ENCODE measurements at places on chromosomes 13 and 19. TPM values are rescaled to one million over a fixed set of nuclear protein-coding genes. Genes with fewer than 3 reads are reported as not detected.

- DNase-seq, result peak; percentile 94
Measured at GRCh38 chr19:4328243-4328990, 10.2 kb downstream of the STAP2 start.

GRCh38 chr19:4327877-4328242 is 10.8 kb downstream of the STAP2 start:
- DNase-seq, result no peak

DNA sequence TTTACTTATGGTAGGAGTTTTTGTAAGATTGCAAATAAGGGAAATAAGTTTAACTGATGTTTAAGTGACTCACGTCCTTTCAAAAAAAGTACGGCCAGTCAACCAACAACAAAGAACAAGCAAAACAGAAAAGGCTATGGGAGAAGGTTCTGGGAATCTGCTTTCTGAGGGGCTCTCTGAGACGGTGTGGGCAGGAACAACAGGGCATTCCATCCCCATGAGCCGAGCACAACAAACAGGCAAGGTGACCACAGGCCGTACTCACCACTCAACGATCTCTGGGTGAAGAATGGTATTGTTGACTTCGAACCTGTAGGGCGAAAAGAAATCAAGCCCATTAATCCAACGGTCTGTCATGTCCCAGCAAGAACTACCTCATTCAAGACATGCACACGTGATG is 43.8 kb downstream of the PEPD start:
- DNase-seq, result no peak

- DNase-seq, result no peak
Measured at GRCh38 chr19:3693025-3693925, 7.0 kb downstream of the PIP5K1C start.

- no peak for DNase-seq
Measured at GRCh38 chr19:35513628-35514281, at the start of gene DMKN. DMKN (minus strand) TSS chr19:35513649; CDS start chr19:35513475, 174 bp downstream.

KCNK6 gene
- total RNA-seq, result 10.1 TPM

CEACAM16 gene
- total RNA-seq, result not detected

PALM gene
- 1.0 TPM for total RNA-seq

GRCh38 chr13:77537289-77537919 is 1.9 kb downstream of the SCEL start:
- no peak for DNase-seq
